ENCODE measurements at places on chromosomes 2 and 18. TPM values are rescaled to one million over a fixed set of nuclear protein-coding genes. Genes with fewer than 3 reads are reported as not detected.

DNA sequence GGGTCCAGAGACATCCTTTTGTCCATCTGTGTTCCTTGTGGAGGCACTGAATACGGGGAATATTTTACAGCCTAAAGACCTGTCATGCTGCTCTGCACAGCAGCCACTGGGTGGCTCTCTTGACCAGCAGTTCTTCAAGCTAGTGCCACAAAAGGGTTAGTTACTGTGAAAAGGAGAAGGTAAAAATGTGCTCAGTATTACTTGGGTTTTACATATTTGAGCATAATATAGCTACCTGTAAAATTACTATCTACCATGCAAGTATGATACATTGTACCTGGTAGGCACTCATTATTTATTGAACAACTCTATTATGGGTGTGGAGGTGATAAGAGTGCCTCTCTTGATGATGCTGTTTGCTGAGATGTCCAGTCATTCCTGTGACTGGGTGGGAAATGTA lies 23.6 kb downstream of the FZD5 start:
- H3K27ac ChIP-seq: no peak overlapping the region
- H3K4me3 ChIP-seq: no peak overlapping the region
- 0 out of 2 replicates have a peak, but pooled peaks cover 3% of the 10 kb centered on the region for H3K36me3 ChIP-seq
- H3K27me3 ChIP-seq: no peaks in the 10 kb centered on the region
- peak; percentile 54 for DNase-seq
- no peaks in the 10 kb centered on the region for H3K4me1 ChIP-seq

DNA sequence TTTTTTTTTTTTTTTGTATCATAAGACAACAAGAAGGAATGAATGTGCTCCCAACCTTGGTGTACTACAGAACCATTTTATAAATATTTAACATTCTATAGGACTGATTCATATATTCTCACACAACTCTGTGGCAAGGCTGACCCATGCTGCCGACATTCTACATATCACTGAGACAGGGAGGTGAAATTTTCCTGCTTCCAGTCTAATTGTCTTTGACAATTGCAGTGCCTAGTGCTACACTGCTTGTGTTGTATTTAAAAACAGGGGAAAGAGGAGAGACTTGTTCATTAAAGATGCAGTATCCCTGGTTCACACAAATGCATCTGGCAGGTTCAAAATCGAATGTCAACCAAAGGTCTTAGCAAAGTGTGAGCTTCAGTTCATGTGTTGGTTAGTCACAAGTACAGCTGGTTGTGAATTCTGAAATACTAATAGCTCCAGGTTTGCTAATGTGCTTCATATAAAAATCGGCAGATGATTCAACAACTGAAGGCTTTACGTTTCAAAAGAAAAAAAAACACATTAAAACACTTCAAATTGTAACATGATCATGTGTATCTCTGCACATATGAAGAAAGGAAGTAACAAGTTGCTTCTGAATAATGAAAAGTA lies 130.8 kb downstream of the FIGN start:
- H3K36me3 ChIP-seq: no peaks in the 10 kb centered on the region
- H3K27ac ChIP-seq: no peak overlapping the region
- DNase-seq: no peak
- no peak overlapping the region for H3K4me3 ChIP-seq

DNA sequence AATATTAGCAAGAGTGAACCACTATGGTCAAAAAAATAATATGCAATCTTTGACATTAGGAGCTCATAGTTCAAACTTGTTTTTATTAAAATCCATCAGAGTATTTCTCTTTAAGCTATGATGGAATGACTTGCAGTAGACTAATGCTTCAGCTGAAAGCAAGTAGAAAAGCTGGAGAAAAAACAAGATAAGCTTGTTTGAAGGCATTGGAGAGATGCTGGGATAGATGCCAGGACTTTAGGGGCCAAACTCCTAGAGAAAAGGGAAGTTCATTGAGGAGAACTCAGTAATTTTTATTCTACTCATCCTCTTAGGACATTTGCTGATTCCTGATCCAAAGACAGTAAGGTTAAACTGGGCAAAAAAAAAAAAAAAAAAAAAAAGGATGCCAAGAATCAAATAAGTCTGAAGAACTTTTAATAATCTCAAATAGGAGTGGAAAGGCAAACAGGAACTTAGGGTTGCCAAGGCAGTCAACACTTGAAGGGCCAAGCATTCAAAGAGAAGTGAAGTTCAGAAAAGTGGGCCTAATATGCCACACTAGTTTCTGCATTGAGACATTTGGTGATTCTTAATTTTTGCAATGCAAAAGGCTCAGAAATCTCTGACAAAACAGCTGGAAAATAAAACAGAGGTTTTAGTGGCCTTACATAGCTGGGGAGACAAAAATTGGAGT lies 19.7 kb upstream of the AFF3 start:
- H3K27ac ChIP-seq: no peak overlapping the region
- H3K36me3 ChIP-seq: no peaks in the 10 kb centered on the region
- no peaks in the 10 kb centered on the region for H3K4me1 ChIP-seq
- DNase-seq: no peak

DNA sequence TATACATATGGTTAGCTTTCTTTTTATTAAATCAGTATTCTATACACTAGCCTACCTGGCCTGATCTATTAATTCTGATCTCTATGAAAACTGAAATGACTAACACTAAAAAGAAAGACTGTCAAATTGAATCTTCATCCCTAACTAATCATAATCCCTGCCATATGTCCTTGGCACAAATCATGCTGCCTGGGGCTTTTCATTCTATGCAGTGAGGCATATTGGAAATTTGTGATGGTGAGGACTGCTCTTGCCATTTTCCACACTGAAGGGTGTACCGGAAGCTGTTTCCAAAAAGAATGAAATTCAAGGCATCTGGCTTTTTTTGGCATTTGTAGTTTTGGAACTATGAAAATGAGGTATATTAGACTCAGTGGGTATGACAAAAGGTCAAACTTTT lies 39.7 kb downstream of the RAPGEF4 start:
- H3K4me3 ChIP-seq: no peak overlapping the region
- H3K27ac ChIP-seq: no peak overlapping the region
- peaks cover 31% of the 10 kb centered on the region for H3K27me3 ChIP-seq
- no peaks in the 10 kb centered on the region for H3K36me3 ChIP-seq
- DNase-seq: no peak
- H3K4me1 ChIP-seq: no peaks in the 10 kb centered on the region

- no peaks in the 10 kb centered on the region for H3K27me3 ChIP-seq
- no peak for DNase-seq
- H3K4me3 ChIP-seq: no peak overlapping the region
- H3K4me1 ChIP-seq: no peaks in the 10 kb centered on the region
- no peaks in the 10 kb centered on the region for H3K36me3 ChIP-seq
Measured at GRCh38 chr18:42706618-42707017, 408.9 kb downstream of the RIT2 start.

DNA sequence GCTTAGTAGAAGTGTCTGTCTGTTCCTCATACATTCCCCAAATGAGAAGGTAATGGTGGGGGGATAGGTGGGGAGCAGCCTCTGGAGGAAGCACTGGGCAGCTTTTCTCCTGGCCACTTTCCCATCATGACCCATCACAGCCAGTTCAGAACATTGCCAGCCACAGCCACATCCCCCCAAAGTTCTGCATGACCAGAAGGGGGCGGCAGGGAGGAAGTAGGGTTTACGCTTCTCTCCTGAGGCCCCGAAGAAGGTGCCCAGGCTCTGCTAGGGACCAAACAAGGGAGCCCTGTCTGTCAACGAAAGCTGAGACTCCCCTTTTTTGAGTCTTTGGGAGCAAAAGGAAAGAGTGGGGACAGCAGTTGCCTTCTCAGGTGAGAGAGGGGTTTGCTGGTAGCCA lies 7.7 kb downstream of the IGFBP5 start:
- DNase-seq: peak; percentile 26
- no peak overlapping the region for H3K27ac ChIP-seq
- H3K36me3 ChIP-seq: no peaks in the 10 kb centered on the region
- H3K27me3 ChIP-seq: no peaks in the 10 kb centered on the region

- H3K4me1 ChIP-seq: peaks cover 6% of the 10 kb centered on the region
- H3K4me3 ChIP-seq: no peak overlapping the region
- no peaks in the 10 kb centered on the region for H3K27me3 ChIP-seq
- no peak for DNase-seq
- H3K27ac ChIP-seq: no peak overlapping the region
Measured at GRCh38 chr18:3008541-3008940, 4.4 kb downstream of the LPIN2 start.

- no peaks in the 10 kb centered on the region for H3K27me3 ChIP-seq
- no peak overlapping the region for H3K27ac ChIP-seq
- no peaks in the 10 kb centered on the region for H3K4me1 ChIP-seq
- no peak for DNase-seq
- H3K4me3 ChIP-seq: no peak overlapping the region
- no peaks in the 10 kb centered on the region for H3K36me3 ChIP-seq
Measured at GRCh38 chr2:60213865-60214625, 339.4 kb downstream of the BCL11A start.

- DNase-seq: no peak
- peaks cover 24% of the 10 kb centered on the region for H3K4me1 ChIP-seq
- no peaks in the 10 kb centered on the region for H3K36me3 ChIP-seq
- H3K4me3 ChIP-seq: no peak overlapping the region
- no peaks in the 10 kb centered on the region for H3K27me3 ChIP-seq
Measured at GRCh38 chr2:234146087-234146826, 95.8 kb downstream of the SPP2 start.

GRCh38 chr2:20692081-20692480 lies 25.1 kb downstream of the GDF7 start:
- no peaks in the 10 kb centered on the region for H3K27me3 ChIP-seq
- no peaks in the 10 kb centered on the region for H3K4me1 ChIP-seq
- H3K27ac ChIP-seq: no peak overlapping the region

DNA sequence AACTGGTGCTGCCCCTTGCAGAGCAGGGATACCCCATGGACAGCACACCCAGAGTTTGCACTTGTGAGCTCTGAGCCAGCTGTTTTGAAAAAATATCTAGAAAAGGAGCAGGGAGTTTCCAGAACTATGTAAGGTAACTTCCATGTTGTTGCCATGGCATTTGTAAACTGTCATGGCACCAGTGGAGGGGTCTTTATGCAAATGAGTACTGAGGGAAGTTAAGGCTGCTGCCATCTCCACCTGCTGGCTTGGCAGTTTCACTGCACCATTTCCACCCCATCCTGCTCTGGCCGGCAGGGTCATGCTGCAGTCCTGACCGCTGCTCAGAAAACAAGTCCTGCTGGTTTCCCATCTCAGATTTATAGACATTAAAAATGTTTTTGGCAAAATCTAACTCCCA lies 52.3 kb upstream of the SNTG2 start:
- peak; percentile 18 for DNase-seq
- H3K36me3 ChIP-seq: no peaks in the 10 kb centered on the region
- no peak overlapping the region for H3K4me3 ChIP-seq
- no peaks in the 10 kb centered on the region for H3K4me1 ChIP-seq
- H3K27ac ChIP-seq: no peak overlapping the region

RAX gene
- total RNA-seq: not detected

STAT4 gene
- total RNA-seq: 2.0 TPM

HAAO gene
- not detected for total RNA-seq

Data from HCT116 (cell line).